ENCODE measurements at places on chromosomes 5 and 9.

DNA sequence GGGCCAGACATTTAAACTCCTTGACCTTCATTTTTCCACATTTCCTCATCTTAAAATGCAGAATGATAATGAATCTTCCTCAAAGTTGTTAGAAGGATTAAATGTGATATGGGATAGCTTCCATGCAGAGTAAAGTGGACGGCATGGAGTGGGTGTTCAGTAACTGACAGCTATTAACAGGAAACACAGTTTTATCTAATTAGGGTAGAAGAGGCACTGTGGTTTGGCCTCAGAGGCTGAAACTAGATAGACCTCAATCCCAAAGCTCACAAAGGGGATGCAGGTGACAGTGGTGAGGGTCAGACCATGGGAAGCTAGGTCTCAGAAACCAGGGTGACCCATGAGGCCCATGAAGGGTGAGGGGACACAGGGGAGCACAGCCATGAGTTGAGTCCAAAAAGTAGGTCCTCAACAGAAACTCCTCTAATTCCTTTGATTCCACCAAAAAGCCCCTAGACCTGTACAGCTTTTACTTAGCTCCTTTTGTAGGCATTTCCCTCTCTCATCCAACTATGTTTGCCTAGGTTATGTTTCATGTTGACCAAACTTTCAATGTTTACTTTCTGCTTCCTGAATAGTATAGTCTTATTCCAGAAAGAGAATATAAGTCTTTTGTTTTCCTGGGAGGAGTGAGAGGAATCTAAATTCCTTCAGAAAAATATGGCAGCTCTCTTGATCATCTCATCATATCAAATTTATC is 27.9 kb upstream of the GLDC start:
- no peak for DNase-seq

DNA sequence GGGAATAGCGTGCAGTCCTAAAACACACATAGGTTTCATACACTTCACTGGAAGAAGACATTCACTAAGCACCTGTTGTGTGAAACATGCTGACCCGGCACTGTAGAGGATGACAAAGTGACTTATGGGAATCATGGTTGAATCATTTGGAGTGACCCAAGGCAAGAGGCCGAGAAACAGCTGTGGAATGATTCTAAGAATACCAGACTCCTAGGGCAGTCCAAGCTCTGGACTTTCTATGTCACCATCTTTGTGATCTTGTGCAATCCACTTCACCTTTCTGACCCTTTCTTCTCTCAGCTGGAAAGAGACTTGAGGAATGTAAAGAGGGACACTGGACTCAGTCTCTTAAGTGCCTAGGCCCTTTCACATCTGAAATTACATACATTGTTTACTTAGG is 13.1 kb downstream of the MSANTD3 start:
- DNase-seq: no peak

GRCh38 chr5:78544561-78545201 is 103.9 kb downstream of the LHFPL2 start:
- no peak for DNase-seq

GRCh38 chr9:74036549-74037231 is 460.4 kb upstream of the RORB start:
- DNase-seq: no peak

GRCh38 chr9:137076636-137077009 is 694 bp upstream of the UAP1L1 start:
- no peak for DNase-seq

- no peak for DNase-seq
Observed at GRCh38 chr9:113399646-113400200, 1.4 kb downstream of the ALAD start.

Measured in SW 1271 (cell line).